ENCODE measurements at places on chromosomes 2 and 18. TPM values are rescaled to one million over a fixed set of nuclear protein-coding genes. Genes with fewer than 3 reads are reported as not detected.

GRCh38 chr2:78614726-78615125 is 410.8 kb upstream of the REG3G start:
- no peak for DNase-seq

ST8SIA5 gene
- polyA plus RNA-seq = not detected

DNA sequence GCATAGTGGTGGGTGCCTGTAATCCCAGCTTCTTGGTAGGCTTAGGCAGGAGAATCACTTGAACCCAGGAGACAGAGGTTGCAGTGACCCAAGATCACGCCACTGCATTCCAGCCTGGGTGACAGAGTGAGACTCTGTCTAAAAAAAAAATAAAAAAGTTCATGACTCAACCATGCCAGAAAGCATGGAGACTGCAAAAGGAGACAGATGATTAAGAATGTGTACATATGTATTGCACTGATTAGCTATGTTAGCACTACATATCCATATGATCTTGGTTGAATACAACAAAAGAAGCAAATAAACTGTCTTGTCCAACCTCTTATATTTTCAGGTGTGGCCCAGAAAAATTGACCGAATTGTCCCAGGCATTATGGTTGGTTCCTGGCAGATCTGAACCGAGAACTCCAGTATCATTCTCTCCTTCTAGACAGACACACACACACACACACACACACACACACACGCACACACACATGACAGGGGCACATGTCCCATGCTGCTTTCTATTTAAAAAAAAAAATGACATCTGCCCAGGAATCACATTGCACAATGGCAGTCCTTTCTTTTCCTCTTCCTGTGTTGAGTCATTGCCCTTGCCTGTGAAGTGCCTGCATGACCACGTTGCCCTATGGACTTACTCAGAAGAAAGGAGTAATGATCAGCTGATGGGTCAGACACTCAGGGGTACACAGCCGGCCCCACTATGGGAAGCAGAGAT is 65.6 kb downstream of the MYCN start:
- no peak for DNase-seq

DNA sequence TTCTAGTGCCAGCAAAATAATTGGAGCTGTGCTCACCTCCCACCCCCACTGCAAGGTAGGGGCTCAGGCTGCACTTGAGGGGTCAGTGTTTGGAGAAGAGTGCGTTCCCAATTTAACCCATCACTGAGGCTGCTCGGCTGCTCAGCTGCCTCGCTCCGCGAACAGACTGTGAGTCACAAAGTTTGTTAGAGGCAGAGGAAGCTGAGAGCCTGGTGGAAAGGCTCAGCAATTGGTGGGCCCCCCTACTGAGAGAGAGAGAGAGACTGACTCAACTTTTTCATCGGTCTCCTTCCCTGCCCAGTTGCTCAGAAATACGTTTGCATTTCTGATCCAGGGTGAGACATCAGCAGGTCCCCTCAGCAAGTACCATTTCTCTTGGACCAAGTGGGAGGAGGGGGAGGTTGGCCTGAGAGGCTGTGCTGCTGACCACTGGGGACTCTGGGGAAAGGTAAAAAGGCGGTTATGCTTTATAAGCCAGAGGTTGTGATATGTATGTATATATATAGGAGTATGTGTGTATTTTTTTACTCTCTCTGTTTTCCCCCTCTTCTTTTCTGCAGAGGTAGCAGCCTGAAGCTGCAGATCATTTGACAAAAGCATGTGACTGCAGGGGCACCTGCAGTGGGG is 1.5 kb downstream of the EFR3B start:
- DNase-seq = peak; percentile 62

GRCh38 chr18:59311631-59312030 is 6.8 kb downstream of the CPLX4 start:
- no peak for DNase-seq

DNA sequence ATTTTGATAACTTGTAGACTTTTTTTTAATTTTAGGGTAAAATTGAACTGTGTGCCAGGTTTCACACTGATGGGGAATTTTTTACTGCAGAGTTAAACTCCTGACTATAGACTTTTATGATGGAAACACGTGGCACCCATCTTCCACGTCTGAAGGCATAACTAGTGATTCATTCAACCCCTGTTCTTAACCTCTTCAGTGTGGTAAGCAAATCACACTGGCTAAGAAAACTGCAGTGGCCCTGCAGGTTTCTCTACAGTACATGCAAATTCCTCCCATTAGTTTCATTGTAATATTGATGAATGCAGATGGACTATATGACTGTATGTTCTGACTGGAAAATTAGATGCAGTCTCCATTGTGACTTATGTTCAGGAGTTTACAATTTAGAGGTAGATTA is 47.2 kb downstream of the SMAD4 start:
- no peak for DNase-seq

- no peak for DNase-seq
These were observed 119.8 kb upstream of the TTC39C start for GRCh38 chr18:23894661-23895175.

TMEM200C gene
- polyA plus RNA-seq = not detected

DNA sequence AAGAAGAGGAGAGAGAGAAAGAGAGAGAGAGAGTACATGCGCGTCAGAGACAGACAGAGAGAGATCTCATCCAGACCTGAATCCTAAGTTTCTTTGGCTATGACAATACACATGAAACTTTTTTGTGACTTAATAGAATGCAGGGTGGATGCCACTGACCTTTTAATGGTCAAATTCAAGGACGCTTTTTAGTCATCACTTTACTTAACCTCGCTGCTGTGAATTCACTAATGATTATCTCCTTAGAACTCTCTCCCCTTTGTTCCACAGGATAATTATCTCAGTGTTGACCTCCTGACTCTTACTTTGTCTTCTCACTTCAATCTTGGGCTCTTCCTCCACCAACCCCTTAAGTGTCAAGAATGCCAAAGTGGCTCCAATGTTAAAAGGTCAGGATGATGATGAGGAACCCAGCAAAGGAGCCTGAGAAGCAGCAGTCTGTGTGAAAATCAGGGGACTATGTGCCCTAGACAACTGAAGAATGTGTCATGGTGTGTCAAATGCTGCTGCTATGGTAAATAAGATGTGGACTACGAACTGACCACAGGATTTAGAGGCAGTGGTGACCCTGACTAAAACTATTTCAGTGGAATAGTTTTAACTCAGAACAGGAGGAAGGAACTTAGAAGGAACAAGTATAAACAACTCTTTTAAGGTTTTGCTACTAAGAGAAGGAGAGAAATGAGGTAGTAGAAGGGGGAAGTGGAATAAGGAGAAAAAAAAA is 382.1 kb downstream of the ZEB2 start:
- DNase-seq = no peak

KIDINS220 gene
- polyA plus RNA-seq = 16.5 TPM

DNA sequence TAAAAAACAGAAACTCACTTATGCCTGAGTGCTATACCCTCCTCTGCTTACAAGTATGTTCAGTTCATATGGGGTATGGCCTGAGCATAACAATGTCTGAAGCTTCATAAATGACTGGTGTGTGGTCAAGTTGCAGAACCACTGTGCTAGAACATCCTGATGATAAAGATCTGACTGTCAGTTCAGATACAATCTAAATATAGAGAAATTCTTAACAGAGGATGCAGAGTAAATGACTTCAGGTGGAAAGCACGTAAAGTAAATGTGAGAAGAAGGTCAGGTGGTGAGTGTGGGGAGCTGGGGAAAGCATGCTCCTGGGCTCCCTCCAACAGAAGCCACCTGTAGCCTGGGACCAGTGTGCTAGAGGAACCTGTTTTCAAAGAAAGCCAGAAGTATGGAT is 926.2 kb downstream of the TSN start:
- no peak for DNase-seq

DNA sequence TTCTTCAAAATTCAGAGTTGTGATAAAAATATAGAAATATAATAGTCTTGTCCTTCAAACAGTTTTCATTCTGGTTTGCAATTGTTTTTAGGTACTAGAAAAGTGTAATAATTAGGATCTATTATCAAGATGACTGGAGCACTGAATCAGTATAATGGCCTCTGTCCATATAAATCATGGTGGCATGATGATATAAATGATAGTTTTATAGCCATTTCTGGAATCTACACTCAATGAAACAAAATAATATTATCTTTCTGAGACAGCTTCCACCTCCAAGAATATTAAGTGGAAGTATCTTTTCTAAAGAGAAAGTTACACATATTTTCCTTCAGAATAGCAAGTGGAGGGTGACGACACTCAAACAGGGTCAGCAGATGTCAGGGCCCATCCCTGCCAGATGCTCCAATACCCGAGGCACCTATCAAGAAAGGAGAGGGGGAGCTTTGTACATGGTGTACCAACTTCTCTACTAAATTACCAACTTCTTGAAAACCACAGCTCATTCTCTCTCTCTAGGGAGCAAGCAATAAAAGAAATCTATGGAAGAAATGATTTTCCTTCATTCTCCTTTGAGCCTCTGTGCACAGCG is 882.7 kb upstream of the CHAC2 start:
- no peak for DNase-seq

RTKN gene
- polyA plus RNA-seq = 20.1 TPM

Measured in A549 (cell line).